ENCODE measurements at places on chromosomes 4 and X.

DNA sequence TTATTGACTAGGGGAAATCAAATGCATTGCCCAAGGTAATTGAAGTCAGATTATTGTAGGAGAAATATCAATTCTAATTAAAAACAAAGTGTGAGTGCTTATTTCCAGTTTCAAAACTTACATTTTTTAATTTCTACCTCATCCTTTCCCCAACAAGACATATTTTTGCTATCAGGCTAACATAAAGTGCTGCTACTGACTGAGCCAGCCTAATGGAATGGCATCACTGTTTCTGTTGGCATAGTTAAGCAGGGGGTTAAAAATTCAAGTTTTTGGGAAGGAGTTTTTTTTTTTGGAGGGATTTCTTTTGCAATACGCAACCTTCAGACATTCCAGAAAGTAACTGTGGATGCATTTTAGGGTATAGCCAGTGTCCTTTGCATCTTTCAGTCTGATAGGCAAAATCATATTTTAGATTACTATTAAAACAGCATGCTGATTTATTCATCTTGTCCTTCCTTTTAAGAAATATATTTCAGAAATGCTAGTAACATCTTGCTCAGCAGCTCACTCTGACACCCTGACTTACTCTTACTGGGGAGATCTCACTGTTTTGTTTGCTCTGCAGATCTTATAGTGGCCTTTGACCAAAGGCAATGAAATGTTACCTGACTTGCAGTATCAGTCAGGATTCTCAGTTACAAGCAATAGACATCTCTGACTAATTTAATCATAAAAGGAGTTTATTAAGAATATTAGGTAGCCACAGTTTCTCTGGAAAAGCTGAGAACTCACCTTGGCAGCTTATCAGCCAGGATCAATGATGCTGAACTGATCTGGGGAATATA lies 24.4 kb downstream of the GAB1 start:
- no peak for DNase-seq

- DNase-seq: no peak
These were observed 2.1 kb downstream of the APLN start for GRCh38 chrX:129652565-129653169.

DNA sequence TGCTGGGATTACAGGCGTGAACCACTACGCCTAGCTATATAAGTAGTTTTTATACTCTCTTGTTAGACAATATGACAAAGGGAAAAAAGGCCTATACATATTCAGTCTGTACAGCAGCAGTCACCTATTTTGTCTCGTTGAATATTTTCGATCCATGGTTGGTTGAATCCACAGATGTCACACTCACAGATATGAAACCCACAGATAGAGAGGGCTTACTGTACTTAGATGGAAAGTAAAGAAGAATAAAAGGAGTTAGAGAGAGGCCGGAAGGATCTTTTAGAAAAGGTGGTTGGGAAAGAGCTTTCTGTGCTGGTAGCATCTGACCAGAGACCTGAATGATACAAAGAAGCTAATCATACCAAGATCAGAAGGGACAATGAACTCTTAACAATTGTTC lies 38.3 kb upstream of the SPINK2 start:
- DNase-seq: no peak

DNA sequence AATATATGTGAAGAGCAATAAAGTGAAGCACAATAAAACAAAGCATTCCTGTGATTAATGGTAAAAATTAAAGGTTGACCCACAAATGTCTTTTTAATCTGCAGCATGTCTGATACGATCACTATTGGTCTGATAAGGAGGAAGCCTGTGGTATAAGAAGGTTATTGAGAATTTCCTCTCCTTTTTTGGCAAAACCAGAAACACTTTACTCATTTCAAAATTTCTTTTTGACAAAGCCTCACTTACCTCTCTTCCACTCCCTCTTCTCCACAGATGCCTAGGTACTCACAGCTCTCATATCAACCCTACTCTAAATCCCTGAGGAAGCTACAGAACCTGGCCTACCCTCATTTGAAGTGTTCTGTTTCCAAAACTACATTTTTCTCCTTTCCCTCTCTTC lies 56.1 kb downstream of the TSPAN5 start:
- no peak for DNase-seq

GRCh38 chrX:116204932-116205331 lies 34.4 kb downstream of the AGTR2 start:
- no peak for DNase-seq
